Umbilical cord (tissue), 2 donors: ENCODE measurements at places on chromosomes 16 and 17.

DNA sequence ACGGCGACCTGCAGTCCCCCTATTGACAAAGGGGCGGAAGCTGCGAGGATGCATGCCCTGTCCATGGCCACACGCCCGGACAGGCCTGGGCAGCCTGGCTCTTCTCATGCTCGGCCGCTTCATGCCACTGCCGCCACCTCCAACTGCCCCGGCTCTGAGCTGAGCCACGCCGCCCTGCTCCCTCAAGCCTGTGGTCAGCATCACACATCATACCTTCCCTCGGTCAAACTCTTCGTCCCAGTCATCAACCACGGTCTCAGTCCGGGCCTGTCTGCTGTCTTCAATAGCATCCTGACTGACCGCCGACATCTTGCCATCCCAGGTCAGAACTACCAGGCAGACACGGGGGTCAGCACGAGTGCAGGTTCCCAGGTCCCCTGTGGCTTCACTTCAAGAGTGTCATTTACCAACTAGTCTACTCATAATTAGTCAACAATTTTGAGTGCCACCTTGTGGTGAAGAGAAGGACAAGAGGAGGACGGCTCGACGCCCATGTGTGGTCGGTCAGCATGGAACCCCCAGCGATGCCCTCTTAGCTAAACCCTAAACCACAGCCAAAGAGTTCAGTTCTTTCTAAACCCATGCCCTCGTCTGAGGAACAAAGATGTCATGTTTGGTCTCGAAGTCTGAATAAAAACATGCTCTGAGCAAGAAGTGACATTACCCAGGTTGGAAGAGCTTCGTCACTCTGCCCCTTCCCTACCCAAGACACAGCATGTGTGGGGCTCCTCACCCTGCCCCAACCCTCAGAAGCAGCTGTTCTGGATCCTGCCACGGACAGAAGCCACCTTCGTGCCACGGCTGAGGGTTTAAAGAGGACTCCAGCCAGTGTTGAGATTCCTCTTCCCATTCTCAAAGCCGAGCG lies 16.9 kb upstream of the CYTH1 start:
- no peak for DNase-seq

GRCh38 chr17:11737313-11737679 lies 139.0 kb downstream of the DNAH9 start:
- no peak for DNase-seq

DNA sequence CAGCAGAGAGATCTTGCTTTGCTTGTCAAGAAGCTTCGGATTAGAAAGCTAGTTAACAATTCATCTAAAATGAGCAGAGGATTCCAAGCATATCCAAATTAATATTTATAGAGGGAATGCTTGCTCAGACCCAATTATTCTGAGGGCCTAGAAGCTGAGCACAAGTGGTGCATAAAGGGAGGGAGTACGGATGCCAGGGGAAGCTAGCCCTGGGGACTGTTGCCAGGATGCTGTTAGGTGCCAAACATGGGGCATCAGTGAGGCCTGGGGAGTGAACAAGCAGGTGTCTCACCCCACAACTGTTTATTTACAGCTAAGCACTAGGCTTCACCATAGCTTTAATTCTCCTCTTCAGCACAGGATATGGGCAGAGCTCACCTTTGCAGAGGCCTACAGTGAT lies 684.1 kb upstream of the C16orf82 start:
- no peak for DNase-seq

DNA sequence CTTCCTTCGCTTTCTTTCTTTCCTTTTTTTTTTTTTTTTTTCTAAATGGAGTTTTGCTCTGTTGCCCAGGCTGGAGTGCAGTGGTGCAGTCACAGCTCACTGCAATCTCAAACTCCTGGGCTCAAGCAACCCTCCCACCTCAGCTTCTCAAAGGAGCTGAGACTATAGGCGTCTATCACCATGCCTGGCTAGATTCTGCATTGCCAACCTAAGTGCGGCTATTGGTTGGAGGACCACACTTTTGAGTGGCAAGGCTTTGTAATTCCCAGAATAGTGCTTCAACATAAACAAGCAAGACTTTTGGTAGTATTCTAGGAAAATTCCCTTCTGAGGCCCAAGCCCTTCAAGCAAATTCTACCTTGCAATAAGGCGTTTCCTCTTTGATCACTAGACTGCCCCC lies 107.8 kb downstream of the YPEL2 start:
- DNase-seq: no peak

DNA sequence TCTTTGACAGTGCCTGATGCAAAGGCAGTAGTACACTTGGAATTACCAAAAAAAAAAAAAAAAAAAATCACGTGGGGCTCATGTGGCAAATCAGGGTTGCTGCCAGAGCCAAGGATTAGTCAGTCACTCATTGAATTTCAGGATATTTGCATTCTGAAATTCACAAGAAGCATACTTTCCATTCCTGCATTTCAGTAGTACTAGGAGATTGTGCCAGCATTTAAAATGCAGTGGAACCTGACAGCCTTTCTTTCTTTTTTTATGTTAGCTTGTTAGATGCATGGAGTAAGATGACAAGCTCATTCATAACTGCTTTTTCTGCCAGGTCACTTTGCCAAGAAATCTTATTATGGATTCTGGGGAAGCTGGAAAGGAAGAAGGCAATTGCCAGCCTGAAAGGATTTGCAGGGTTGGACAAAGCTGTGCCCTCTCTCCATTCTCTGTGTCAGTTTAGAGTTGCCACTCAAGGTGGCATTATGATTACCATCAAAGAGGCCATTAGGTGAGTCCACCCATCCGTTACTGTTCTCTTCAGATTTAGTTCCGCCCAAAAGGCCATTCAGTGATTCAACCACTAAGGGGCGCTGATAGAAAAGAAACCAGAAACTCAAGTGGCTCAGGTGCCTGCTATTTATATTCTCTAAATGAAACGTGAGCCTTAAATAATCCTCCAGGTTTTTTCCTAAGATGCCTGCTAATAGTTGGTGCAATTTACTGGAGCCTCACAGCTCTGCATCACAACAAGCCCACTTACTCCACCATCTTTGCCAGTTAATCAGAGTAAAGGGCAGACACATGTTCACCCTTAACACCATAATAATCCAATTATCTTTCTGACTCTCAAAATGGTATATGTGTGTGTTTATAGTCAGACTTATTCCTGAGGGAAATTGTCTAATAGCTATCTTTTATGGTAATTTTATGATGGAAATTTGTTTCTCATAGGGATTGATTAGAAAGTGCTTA lies 59.0 kb downstream of the TANGO6 start:
- DNase-seq: peak; percentile 70

DNA sequence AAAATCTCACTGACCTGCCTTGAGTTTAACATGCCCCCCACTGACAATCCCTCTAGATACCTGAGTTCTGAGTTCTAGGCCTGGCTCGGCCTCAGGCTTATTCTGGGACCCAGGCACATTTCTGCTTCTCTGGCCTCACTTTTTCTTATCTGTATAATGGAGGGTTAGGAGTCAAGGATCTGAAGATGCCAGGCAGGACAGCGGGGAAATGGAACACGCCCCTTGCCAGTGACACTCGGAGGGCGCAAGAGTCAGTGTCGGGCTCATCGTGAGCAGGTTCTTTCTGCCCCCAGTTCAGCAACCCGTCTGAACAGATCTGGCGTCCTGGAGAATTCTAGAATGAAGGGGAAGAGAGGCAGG lies 567 bp upstream of the MT3 start:
- no peak for DNase-seq

GRCh38 chr16:67419502-67419901 lies 3.2 kb upstream of the ZDHHC1 start:
- peak; percentile 65 for DNase-seq

DNA sequence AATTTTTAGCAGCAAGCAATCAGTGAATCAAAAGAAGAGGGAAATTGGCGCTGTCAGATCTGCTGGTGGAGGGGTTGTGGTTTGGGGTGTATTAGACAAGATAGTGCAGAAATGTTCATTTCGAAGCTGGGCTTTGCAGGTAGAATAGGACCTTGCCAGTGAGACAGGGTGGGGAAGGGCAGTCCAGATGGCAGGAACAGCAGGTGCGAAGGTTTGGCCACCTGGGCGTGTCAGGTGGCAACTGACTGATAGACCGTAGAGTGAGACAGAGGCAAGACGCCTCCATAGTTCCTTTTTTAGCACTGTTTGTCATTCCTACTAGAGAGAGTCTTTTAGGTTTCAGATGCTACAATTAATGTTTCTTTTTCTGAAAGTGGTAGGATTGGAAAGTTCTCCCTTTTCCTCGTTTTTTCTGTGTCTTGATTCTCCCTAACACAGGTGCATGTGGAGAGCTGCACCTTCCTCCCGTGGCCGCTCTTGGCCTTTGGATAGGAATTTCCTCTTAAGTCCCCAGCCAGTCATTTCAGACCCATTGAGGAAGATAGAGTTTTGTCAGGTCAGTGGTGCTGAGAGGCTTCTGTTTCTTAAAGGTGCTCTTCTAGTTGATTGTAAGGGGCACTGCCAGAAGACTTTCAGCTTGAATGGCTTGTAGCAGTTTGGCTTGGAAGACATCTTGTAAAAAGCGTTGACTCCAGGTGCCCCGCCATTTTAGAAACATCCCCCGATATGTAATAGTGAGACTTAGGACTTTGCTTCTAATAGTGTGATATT lies 315.6 kb downstream of the SNX29 start:
- DNase-seq: no peak

DNA sequence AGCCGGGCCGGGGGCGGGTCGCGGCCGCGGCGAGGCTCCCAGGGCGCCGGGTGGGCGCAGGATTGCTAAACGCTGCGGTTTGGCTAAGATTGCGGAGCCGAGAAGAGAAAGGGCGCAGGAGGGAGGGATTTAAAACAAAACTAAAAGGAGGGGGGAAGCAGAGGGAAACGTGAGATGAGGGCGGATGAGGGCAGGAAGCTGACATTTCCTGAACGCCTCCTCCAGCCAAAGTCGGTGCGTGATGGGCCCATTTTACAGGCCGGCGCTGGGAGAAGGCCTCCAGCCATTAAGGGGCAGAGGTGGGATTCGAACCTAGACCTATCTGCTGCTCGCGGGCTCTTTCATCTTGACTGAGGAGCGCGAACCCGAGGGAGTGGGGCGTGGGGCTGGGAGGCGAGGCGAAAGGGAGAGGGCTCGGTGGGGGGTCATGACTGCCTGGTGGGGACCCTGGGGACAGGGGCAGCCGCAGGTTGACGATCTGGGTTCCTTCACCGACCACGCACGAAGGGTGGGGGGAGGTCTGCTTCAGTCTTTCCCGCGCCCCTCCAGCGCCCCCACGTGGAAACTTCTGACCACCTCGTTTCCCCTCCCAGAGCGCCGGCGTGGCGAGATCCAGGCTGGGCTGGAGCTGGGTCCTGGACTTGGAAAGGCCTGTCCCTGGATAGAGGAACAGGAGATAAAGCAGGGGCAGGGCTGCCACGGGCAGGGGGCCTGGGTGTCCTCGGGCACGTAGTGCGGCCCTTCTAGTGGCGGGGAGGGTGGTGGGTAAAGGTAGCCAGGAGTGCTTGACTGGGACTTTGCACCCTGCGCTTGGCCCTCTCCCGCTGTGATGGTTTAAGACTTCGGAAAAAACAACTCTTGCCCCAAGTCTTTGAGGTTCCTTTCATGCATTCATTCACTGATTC lies 3.8 kb upstream of the TAC4 start:
- DNase-seq: peak; percentile 67

DNA sequence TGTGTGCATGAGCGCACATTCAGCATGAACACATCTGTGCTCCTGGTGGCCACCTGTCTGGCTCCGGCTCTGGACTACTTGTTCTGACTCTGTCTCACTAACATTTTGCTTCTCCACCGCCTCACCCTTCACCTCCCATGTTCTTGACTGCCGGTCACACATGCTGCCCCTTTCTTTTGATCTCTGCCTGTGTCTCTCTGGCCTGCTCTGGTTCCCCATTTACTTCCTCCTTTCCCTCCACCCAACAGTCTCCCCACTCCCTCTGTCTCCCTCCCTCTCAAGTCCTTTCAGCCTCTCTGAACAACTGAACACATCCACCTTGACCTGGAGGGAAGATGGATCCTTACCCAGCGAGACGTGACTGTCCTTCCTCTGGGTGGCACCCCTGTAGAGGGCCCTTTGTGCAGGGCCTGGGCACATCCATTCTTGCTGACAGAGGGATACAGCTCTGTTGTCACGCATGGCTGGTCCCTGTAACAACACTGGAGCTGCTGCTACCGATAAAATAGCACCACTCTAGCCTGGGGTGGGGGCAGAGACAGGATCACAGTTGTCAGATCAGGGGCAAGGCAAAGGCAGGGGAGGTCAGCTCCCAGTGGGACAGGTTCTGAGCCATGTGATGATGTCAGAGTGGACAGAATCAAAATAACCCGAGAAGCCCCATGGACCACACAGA lies 11.0 kb downstream of the ZSCAN32 start:
- DNase-seq: no peak

DNA sequence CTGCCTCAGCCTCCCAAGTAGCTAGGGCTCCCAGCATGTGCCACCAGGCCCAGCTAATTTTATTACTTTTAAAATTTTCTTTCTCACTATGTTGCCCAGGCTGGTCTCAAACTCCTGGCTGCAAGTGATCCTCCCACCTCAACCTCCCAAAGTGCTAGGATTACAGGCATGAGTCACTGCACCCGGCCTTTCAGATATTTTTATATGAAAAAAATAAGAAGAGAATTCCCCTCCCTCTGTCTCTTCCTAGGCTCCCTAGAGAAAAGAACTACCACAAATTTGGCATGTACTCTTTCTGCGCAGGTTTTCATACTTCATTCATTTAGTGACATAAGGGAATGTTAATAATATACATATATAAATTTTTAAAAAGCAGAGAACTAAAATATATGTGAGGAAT lies 21.7 kb upstream of the SMURF2 start:
- DNase-seq: no peak

DNA sequence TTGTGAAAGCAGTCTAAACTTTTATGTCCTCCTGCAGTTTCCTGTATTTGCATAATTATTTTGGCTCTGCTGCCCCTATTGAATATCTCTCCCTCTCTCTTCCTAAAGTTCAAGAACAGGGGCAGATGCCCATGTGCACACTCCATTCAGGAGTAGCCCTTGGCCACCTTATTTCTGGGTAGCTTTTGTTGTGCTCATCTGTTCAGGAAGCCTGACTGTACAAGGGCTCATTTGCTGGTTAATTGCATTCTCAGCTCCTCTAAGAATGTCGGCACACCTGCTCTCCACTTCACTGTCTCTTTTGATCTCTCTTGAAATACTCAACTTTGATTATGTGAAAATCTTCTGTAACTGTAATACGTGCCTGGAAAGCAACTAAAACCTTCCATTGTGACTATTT lies 1378.8 kb upstream of the CDH8 start:
- DNase-seq: no peak

DNA sequence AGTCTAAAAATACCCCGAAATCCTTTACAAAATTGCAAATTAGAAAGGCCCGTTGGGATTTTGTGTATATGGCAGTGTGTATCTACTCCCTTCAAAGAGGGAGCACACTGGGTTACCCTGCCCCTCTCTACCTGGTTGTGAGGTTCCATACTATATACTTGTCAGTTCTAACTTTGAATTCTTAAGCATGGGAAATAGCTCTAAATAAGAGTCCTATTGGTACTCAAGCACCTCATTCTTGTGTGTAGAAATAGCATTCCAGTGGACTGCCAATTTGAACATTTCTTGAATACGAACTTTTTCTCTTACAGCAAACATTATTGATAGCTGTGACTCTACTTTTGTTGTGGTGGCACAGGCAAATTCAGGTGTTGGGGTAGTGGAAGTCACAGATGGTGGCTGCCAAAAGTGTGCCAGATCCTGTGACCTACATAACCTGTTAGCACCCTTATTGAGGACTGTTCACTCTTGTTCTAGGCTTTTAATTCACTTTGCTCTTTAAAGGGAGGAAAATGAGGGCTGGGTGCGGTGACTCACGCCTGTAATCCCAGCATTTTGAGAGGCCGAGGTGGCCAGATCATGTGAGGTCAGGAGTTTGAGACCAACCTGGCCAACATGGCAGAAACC lies 16.1 kb downstream of the ESRP2 start:
- no peak for DNase-seq
